Activated CD4-positive, alpha-beta T cell treated with anti-CD3 and anti-CD28 coated beads, Interleukin-2, amount 50 U/mL, for 1 hour (primary cell): ENCODE measurements at places on chromosomes 2 and 18.

DNA sequence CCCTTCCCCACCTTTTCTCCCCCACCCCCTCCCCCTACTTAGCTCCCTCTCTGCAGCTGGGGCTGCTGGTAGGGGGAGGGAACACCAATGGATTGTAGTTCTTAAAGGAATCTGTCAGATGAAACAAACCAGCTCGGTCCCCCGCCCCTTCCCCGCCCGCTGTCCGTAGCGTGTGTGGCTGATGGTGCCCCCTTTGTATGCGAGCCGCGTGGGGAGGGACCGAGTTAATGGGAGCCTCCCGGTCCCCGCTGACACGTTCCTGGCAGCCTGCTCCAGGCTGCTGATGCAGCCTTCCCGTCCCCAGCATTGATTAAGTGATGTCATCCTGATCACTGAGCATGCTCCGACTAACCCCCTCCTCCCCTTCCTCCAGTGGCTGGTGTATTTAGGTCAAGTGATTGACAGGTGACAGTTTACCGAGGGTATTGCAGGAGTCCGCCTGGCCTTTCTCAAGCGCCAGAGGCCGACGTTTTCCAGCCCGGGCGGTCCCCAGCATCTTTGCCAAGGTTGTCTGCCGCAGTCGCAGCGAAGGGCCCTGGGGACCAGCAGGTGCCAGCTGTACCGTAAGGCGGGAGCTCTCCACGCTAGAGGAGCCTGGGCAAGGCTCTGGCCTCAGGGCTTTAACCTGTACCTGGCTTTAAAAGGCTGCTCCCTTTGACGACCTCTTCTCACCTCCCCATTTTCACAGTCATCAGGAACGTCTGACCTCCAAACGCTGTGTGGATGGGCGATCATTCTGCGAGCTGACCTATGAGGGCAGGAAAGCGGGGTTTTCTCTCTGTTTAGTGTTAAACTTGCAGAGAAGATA lies 1.8 kb downstream of the KIF5C start:
- DNase-seq: peak; percentile 43

DNA sequence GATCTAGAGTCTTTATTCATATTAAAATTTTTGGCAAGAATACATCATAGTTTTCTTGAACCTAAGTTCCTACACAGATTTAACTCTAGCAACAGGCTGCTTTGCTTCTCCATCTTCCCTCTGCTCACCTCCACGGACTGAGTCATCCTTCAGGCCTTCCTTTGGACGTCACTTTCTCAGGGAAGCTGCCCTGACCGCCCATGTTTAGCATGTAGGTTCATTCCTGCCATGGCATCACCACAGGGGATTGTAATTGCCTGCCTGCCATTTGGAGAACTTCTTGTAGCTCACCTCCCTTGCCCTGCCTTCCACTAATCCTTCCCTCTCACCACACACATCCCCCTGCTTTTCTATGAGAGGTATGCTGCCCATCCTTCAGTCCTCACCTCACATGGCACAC lies 43.9 kb upstream of the B3GNT2 start:
- no peak for DNase-seq

DNA sequence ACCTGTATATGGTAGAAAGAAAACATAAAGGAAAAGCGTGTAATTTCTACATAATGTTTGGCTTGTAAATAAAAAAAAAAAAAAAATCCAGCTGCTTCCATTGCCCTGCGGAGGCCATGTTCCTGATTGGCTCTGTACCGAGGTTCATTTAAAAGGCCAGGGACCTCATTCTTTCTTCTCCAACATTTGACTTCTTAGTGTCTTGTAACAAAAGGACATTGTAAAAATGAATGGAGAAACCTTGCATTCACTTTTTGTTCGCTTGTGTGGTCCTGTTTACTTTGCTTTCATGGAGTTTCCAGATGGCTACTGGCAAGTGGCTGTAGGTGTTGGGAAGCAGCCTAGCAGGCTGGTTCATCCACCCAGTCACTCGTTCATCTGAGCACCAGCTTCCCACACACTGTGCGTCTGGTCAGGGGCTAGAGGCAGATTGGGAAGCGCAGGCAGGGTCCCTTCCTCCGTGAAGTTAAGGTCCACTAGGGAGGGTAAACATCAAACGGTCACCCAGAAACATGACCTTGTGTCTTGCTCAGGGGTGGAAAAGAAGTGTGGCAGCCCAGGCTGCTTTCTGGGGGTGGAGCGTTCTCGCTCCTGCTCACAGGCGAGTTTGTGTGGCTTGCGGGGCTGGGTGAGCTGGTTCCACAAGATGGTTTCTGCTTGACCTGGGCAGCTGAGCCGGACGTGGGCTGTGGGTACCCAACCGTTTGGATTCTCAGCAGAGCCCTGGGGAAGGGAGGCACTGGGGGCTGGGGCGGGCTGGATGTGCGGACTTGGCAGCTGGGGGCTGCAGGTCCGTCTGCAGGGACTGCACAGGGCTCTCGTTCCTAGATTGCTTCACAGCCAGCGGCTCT lies 260.7 kb downstream of the AGAP1 start:
- no peak for DNase-seq

DNA sequence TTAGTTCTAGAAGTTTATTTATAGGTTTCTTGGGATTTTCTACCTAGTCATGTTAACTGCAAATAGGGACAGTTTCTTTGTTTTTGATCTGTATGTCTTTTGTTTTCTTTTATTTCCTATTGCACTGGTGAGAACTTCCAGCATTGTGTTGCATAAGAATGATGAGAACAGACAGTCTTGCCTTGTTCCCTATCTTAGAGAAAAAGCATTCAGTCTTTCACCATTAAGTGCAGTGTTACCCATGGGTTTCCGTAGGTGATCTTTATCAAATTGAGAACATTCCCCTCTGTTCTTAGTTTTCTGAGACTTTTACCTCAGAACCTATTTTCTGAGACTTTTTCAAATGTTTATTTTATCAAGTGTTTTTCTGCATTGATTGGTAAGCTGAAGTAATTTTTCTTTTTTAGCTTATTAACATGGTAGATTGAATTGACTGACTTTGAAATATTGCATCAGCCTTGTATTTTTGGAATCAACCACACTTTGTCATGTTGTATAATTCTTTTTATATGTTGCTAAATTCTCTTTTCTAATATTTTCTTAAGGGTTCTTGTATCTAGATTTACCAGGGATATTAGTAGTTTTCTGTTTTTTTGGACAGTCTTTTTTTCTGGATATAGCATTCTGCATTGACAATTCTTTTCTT lies 17.2 kb downstream of the MFSD6 start:
- no peak for DNase-seq

- no peak for DNase-seq
Measured at GRCh38 chr18:11514267-11514666, 95.1 kb upstream of the SLC35G4 start.

DNA sequence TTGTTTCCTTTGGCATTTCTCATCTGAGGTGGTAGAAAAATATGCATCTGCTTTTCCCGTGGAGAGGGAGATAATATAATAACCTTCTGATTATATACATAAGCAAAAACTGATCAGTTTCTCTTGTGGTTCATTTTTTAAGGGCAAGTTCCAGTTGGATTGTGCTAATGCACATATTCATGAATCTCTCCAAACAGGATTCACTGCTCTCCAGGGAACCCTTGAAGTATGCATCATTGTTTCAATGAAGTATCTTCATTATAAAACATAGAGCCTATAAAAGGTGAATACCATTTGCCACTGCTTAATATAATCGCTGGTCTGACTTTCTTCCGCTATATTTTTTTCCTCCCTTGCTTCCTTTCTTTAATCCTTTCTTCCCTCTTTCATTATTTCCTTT lies 384.7 kb downstream of the FIGN start:
- no peak for DNase-seq

- DNase-seq: no peak
Measured at GRCh38 chr2:98517636-98518035, 73.0 kb downstream of the INPP4A start.

DNA sequence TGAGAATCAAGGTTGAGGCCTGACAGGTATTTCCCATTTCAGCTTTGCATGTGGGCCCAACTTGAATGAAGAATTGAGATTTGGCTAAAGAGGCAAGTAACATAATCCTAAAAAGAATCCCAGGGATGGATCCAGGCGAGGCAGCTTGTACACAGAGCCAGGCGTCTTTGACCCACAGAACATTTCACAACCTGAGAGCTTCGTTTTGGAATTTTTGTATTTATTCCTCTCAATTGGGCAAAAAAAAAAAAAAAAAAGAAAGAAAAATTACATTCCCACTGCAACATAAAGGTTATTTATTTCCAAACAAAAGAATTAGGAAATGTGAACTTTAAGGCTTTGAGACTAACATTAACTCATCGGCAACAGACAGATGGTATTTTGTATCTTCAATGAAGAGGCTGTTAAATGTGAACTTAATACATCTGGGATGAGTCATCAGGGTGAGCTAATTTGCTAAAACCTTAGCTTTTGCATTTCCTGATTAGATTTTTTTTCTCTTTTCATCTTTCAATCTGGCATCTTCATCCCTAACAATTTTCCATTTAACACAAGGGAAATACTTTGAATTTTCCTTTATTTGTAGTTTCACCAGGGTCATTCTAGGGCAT lies 478.5 kb upstream of the TNP1 start:
- DNase-seq: no peak

DNA sequence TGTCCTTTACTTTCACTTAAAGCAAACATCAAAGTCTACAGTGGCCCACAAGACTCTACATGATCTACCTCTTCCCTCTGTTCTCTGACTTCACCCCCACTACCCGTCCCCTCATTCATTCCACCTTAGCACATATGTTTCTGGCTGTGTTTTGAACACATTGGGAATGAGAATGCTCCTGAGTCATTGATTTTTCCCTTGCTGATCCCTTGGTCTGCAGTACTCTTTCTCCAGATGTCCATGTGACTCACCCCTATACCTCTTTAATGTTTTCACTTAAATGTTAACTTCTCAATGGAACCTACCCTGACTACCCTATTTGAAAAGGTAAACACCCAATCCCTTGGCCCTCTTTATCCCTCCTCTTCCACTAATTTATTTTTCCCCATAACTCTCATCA lies 30.7 kb upstream of the FRZB start:
- no peak for DNase-seq

GRCh38 chr2:149330127-149331022 lies at the start of gene LYPD6:
TSS of gene LYPD6 (plus strand) at chr2:149330587. CDS start at chr2:149437709, 107,122 bp downstream.
- DNase-seq: no peak

DNA sequence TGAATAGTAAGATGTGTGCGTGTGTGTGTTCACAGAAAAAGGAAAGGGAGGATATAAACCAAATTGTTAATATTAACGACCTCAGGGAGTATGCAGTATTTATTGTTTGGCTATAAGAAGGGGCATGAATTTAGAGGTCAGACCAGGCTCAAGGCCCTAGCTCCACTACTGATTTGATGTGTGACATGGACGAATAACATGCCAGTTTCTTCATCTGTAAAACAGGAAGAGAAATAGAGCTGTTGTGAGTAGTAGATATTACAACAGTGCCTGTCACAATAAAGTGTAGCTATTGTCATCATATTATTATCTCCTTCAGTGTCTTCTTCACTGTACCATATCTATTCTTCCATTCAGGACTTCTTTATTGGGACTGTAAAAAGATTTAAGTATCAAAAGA lies 4.1 kb upstream of the MAT2A start:
- no peak for DNase-seq

DNA sequence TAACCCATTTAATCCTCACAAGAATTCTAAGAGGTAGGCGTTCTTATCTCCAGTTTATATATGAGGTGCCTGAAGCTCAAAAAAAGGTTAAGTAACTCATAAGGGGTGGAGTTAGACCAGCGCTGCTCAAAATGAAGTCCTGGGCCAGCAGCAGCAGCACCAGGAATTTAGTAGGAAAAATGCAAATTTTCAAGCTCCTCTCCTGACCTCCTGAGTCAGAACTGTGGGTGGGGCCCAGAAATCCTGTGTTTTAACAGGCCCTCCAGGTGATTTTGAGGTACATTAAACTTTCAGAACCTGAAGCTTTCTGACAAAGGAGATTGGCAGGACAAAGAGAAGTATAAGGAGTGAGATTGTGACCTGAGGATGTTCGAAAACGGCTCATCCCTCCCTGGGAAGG lies 66.0 kb upstream of the CCDC85A start:
- DNase-seq: no peak

- DNase-seq: no peak
Measured at GRCh38 chr2:33498291-33498956, 22.0 kb downstream of the RASGRP3 start.
